NCI-H1417 treated with DMSO at 0.1 percent for 48 hours (cell line): ENCODE measurements at places on chromosomes 1 and 21.

DNA sequence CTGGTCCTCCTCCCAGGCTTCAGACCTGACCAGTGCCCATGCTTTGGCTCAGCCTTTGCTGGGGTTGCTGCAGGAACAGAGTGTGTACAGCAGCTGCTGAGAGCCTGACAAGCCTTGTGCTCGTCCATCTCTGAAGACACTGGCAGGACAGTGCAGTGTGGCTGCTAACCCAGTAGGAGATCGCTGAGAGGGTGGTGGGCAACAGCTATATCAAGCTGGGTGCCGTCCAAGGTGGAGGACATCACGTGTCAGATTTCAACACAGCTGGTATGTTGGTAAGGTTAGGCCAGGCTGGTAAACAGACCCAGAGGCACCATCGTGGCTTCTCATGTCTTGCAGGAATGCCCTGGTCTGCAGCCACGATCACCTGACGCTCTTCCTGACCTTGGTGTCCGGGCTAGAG, 17.9 kb upstream of the SLC25A34 start:
- no peak for DNase-seq

DNA sequence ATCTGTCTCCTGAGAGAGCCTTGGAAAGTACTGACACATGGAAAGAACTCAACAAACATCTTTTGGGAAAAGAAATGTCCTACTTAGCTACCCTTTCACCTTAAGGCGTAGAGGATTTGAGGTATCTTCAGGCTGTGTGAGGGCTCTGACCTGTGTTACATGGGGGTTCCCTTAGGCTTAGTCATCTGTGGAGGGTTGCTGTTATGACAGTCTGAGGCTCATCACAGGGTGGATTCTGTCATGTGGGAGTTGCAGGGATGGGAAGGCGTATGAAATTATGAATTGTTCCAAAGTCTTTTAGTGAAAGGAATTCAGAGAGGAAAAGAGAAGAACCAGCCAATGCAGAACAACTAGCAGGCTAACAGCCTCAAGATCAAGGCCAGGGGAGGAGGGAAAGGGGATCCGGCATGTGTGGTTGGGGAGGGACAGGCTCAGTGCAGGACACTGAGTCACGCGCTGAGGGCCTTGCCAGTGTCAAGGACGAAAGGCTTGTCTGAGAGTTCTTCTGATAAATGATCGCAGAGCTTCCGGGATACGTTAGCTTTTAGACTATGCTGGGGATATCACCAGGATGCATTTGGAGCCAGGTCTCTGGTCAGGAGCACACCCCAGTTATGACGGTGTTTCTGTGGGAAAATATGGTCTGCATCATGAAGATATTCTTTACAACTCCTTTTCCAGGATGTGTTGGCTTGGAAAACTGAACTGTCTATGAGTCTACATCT, 24.6 kb upstream of the PLA2G2C start:
- DNase-seq: no peak

GRCh38 chr1:168836469-168836868, 107.5 kb upstream of the DPT start:
- DNase-seq: no peak

- DNase-seq: no peak
These were observed 149.1 kb downstream of the OLFM3 start for GRCh38 chr1:101847626-101848025.

- peak; percentile 49 for DNase-seq
These were observed at the start of gene PRUNE1 for GRCh38 chr1:151008244-151009205. PRUNE1 (plus strand) TSS chr1:151008449; CDS start chr1:151008633, 184 bp downstream.

GRCh38 chr1:205811660-205812059, 1.3 kb downstream of the SLC41A1 start:
- DNase-seq: no peak

DNA sequence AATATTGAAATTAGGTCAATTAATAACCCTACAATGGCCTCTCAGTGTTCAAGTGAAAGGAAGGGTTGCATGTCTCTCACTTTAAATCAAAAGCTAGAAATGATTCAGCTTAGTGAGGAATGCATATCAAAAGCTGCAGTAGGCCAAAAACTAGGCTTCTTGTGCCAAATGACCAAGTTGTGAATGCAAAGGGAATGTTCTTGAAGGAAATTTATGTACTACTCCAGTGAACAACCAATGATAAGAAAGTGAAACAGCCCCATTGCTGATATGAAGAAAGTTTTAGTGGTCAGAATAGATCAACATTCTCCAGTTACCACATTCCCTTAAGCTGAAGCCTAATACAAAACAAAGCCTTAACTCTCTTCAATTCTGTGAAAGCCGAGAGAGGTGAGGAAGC, 10.0 kb downstream of the MAEL start:
- no peak for DNase-seq

GRCh38 chr1:93542398-93542797, 94.5 kb downstream of the FNBP1L start:
- no peak for DNase-seq

- DNase-seq: no peak
These were observed 737.8 kb upstream of the ADAMTS5 start for GRCh38 chr21:27704567-27705166.

GRCh38 chr1:111731956-111732355, 7.2 kb downstream of the INKA2 start:
- DNase-seq: no peak

DNA sequence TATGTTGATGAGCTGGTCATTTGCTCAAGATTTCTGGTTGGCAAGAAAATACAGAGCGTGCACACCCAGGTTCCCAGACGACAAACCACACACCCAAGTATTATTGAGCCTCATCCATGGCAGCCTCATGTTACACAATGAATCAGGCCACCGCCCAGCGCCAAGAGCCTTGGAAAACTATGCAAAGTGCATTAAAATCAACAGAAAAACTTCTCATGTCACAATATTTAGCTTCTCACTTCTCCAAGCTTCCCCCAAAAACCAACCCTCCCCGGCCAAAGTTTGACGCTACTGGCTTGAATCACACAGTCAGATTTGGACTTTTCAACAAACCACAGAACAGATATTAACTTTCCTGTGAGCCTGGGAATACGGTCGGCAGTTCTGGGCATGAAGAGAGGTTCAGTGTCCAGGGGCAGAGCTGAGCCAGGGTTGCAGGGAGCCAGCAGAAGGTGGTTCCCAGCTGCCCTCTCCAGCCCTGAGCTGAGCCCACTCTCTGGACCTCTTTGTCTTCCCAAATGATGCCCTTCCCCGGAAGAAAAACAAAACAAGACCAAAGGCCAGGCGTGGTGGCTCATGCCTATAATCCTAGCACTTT, 71.1 kb downstream of the SETD4 start:
- no peak for DNase-seq

- DNase-seq: no peak
These were observed 128.4 kb upstream of the ZC3H11B start for GRCh38 chr1:219741011-219741970.

- DNase-seq: no peak
These were observed 453 bp upstream of the TTLL10 start for GRCh38 chr1:1173061-1173792.

DNA sequence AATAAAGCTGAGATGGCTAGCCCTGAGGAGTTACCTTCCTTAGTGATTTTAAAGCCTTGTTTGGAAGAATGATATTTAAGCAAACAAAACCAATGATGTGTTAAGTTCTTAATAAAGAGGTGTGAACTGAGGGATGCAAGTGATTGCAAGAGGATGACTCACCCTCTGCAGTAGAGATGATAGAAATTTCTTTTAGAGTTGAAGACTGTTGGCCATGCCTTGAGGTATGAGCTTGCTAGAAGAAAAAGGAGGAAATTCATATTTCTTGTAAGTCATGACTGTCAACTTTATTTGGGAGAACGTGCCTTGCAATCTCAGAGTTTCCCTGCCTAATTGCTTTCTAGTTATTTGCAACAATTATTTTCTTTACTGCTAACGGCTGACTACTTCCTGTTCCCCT, 94.7 kb downstream of the PLA2G4A start:
- DNase-seq: no peak

- no peak for DNase-seq
These were observed 21.1 kb downstream of the TTC13 start for GRCh38 chr1:230957580-230957989.

- DNase-seq: no peak
These were observed 339.8 kb downstream of the PRDM2 start for GRCh38 chr1:14039582-14040430.

DNA sequence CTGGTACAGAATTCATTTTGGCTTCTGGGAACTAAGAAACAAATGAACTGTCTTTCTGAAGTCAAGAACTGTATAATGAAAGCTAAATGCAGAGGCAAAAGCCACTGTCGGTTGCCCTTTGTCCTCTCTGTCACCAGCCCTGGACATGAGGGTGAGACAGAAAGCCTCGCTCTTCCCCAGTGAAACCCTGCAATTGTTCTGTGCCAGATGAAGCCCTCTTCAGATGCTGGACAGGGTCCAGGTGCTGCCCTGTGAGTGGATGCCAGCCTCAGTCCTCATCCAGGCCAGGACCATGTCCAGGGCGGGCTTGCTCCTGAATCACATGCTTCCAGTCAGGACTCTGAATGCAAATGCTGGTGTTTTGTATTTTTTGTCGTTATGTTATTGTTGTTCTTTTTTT, 138.7 kb downstream of the RUNX1 start:
- no peak for DNase-seq

GRCh38 chr1:243596431-243597062, 253.5 kb downstream of the AKT3 start:
- DNase-seq: no peak

DNA sequence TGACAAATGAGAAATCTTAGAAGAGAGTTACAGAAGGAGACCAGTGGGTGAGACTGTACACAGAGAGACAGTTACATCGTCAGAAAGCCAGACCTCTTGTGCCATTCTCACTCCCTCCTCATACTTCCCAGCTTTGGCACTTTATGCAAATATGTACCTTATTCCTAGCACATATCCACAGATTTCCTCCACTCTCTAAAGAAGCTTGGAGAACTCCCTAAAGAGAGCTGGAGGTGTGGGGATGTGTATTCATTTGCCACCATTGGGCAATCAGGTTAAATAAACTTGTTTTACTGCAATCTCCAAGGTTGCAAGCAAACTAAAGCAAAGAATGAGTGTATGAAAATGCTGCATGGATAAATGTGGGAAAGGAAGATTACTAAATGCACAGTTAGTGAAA, 380.9 kb upstream of the PRMT6 start:
- DNase-seq: no peak

DNA sequence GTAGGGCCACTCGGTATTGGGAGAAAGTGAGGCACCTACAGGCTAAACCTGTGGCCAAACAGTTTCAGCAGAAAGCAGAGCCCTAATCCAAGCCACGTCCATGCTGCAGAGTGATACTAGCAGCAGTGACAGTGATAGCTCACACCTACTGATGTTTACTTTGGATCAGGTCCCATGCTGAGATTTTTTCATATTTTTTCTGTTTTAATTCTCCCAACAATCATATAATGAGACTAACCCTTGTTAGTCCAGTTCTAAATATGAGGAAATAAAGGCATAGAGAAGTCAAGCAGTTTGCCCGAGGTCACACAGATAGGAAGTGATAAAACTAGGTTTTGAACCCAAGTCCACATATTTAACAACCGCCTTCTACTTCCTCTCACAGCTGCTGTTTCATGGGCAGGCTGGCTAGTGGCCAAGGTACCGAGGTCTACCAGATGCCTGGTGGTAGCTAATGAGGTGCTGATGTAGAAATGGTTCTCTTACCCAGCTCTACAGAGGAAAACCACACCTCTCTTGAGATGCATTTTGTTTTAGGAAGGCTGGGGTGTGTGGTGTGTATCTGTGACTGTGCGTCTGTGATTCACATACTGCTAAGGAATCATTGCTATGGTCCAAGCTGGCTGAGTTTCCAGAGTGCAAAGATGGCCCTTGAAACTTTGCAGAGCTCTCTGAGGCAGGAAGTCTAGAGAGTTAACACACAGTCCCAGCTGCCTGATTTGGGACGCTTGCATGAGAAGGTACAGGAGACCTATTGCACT, 80.3 kb upstream of the ARTN start:
- no peak for DNase-seq

DNA sequence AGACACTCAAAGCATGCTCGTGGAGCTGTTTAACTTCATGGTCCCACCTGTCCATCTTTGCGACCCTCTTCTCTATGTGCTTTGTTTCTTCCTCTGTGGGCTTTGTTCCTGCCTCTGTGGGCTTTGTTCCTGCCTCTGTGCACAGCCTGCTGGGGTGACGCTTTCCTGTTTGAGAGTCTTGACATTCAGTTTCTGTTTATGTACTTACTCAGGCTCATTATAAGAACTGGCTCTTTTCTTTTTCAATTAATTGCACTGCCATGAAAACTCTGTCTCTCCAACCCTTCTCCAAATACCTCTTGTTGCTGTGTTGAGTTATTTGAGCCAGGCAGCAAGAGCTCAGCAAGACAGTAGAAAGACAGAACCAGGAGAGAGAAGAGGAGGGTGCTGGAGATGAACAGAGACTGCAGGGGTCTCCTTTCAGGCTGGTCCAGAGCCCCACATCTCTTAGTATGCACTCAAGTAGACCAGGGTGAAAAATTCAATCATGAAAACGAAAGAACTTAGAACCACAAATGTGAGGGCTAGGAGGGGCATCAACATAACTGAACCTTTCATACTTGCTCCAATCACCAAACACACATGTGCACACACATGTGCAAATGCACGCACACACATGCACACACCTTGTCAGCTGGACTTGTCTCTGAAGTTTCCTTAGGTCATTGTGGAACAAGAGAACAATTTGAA, 88.3 kb upstream of the SGIP1 start:
- DNase-seq: no peak

- no peak for DNase-seq
These were observed 27.9 kb upstream of the KCNA2 start for GRCh38 chr1:110634086-110634454.

- no peak for DNase-seq
These were observed 5.3 kb downstream of the ADGRB2 start for GRCh38 chr1:31758823-31759222.

GRCh38 chr1:29811247-29811646, 574.9 kb downstream of the PTPRU start:
- no peak for DNase-seq

DNA sequence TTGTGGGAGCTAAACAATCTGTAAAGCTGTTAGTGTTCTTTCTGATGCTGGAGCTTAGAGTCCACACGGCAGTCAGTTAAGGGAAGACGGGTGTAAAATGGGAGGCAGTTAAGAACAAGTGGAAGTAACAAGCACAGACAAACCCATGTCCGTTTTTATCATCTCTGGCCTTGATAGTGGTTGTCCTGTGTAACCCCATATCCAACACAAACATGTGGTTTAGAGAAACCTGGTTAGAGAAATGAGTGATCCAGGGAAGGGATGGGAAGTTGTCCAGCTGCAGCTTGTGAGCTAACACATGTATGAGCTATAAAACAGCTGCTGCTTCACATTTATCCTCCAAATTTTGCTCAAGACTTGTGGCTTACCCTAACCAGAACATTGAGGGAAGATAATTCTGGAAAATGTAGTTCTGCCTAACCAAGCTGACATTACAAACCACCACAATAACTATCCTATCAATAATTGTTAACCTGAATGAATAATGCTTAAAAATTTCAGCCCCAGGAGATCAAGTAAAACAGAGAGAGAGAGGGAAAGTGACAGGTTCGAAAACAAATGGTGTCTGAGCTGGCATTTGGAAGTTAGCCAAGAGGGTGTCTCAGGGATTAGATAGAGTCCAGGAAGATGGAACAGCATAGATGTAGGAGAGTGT, 10.6 kb upstream of the C1orf162 start:
- DNase-seq: no peak

GRCh38 chr21:25350056-25350455, 257.2 kb downstream of the MRPL39 start:
- no peak for DNase-seq

GRCh38 chr21:15826908-15827601, 97.3 kb downstream of the USP25 start:
- no peak for DNase-seq

GRCh38 chr1:56396581-56396980, 182.8 kb downstream of the PLPP3 start:
- DNase-seq: no peak
